Activated T-cell treated with anti-CD3 and anti-CD28 coated beads, Interleukin-2, amount 50 U/mL, for 4 hours (primary cell): ENCODE measurements at places on chromosomes 3 and 15. TPM values are rescaled to one million over a fixed set of nuclear protein-coding genes. Genes with fewer than 3 reads are reported as not detected.

Gene PROK2
- total RNA-seq: 0.18 TPM

Gene SCN11A
- not detected for total RNA-seq

Gene MEX3B
- total RNA-seq: 0.71 TPM

- DNase-seq: no peak
Observed at GRCh38 chr15:90540768-90541167, 11.0 kb downstream of the CRTC3 start.

GRCh38 chr3:171306631-171307030 lies 153.6 kb downstream of the TNIK start:
- DNase-seq: no peak

DNA sequence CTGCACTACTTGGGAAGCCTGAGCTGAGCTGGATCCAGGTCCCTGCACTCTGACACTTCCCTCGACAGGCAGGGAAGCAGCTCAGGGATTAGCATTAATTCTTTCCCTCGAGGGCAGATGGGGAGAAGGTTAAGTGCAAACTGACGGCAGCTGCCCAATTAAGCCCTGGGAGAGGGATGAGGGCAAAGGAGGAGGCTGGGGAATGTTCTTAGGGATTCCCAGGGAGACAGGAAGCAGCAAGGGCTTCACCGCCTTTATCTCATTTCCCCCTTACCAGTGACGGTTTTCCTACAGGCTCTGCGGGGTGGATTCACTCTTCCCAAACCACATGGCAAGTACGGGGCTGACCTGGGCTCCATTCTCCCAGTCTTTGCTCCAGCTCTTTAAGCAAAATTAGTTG lies 519.0 kb upstream of the PROK2 start:
- no peak for DNase-seq

Gene EFCAB12
- total RNA-seq: 0.21 TPM

Gene EIF4G1
- 990 TPM for total RNA-seq

Gene LTF
- not detected for total RNA-seq

Gene CHRM5
- total RNA-seq: not detected

- DNase-seq: no peak
Observed at GRCh38 chr3:126129398-126129891, 45.5 kb upstream of the SLC41A3 start.

Gene ZDHHC3
- 44.5 TPM for total RNA-seq

- DNase-seq: no peak
Observed at GRCh38 chr3:108554913-108555571, 34.2 kb downstream of the CIP2A start.

- DNase-seq: no peak
Observed at GRCh38 chr3:132241776-132242514, 75.3 kb upstream of the ACP3 start.

DNA sequence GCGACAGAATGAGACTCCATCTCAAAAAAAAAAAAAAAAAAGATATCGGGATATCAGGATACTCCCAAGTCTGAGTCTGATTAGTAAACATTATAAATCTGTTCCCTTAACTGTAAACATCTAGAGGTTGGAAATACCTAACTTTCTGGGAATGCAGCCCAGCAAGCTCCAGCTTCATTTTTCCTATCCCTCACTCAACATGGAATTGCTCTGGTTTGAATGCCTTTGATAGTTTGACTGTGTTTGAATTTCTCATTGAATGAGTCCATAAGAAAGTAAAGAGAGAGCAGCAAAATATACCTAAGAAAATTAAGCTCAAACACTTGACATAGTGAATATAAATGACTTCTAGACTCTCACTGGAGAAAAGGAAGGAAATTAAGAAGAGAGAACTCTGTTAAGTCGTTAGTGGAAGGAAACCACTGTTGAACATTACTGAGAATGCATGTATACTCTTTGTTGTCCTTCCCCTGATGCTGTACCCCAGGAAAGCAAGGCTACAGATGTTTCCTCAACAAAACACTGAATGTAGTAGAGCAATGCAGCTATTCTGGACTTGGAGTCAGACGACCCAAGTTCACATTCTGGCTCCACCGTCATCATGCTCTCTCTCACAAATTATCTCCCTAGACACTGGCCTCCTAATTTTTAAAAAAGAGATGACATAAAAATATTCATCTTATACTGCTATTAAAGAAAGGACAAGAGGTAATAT lies 62.4 kb downstream of the CD200 start:
- no peak for DNase-seq

Gene DUOX1
- 0.42 TPM for total RNA-seq

DNA sequence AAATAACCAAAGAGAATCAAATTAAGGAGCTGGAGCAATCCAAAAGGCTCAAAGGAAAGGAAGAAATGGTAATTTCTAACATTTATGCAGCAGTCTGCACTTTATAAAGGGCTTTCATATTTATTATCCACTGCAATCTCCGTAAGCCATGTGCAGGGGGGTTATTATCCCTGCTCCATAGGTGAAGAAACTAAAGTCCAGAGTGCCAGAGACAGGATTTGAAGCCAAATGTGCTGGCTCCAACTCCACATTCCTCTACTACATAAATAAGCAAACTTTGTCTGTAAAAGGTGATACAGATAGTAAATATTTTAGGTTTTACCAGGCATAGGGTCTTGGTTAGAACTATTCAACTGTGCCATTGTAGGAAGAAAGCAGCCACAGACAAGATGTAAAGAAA lies 221.4 kb downstream of the MINAR1 start:
- DNase-seq: no peak

Gene GRM7
- total RNA-seq: not detected

Gene FBXL2
- total RNA-seq: not detected

DNA sequence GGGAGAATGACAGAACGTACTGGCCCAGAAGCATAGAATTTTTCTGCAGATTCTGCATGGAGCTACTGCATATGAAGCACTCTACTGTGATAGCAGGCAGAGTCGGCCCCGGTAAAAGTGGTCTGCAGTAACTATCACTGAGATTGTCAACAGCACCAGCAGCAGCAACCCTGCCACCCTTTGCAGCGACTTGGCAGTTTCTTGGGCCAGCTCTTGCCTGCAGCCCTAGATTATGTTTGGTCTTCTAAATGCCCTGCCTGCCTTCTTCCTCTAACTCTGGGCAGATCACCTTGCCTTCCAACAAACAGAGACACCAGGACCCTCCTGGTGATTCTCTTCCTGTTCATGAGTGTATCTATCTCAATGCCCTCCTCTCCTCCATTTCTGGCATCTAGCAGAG lies 129.1 kb upstream of the ABHD17C start:
- DNase-seq: no peak

Gene GOLGA8N
- 1.0 TPM for total RNA-seq

- DNase-seq: no peak
Observed at GRCh38 chr15:91576096-91576495, 277.4 kb upstream of the SLCO3A1 start.

- DNase-seq: no peak
Observed at GRCh38 chr3:174439331-174440252, 419.5 kb upstream of the NAALADL2 start.

Gene CEMIP
- 0.30 TPM for total RNA-seq

- DNase-seq: no peak
Observed at GRCh38 chr3:147369661-147370123, 36.7 kb downstream of the ZIC4 start.

GRCh38 chr15:74460298-74460697 lies 662 bp downstream of the UBL7 start:
- no peak for DNase-seq

Gene CILP
- total RNA-seq: 0.08 TPM

Gene MUSTN1
- total RNA-seq: 1.2 TPM

Gene TRH
- not detected for total RNA-seq

DNA sequence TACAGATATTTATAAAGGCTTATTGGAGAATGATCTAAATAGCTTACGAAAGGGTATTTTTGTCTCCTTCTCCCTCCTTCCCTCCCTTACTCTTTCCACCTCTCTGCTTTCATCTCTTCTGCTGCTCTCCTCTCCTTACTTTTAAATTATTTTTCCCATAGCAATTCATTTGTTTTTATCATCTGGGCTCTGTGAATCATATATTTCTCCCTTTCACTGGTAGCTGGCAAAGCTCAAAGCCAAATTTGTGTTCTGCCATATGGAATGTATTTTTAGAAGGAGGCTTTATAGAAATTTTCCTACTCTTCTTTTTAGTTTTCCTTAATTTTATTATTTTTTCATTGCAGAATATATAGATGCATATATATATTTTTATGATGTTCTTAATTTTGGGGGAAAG lies 385.8 kb downstream of the C3orf38 start:
- no peak for DNase-seq

DNA sequence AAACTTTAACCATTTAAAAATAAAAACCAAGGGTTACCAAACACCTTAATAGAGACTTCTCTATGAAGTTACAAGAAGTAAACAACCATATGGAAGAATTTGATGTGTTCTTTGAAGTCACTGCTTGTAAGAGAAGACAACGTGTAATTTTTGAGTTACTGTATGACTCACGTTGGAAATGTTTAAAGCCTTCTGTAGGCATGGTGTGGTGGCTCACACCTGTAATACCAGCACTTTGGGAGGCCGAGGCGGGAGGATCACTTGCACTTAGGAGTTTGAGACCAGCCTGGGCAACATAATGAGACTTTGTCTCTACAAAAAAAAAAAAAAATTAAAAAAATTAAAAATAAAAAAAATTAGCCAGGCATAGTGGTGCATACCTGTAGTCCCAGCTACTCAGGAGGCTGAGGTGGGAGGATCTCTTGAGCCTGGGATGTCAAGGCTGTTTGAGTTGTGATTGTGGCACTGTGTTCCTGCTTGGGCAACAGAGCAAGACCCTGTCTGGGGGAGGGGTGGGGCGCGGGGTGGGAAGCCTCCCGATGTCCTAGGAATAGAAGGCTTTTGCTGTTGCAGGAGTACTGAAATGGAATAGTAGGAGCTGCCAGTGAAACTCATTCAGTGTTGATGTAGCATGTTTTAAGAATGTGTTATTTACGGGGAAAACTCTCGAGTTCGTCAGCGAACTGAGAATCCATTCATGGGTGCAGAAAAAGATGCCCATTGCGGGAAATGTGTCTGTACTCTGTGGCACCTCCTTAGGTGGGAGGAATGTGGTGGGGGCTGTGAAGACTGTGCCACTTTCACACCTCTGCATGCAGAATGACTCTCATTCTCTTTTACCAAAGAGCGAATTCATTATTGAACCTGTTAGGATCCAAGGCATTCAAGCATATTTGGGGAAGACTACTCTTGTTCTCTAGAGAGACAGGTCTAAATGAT lies 134.2 kb downstream of the FNDC3B start:
- DNase-seq: no peak

Gene GRAMD1C
- not detected for total RNA-seq

DNA sequence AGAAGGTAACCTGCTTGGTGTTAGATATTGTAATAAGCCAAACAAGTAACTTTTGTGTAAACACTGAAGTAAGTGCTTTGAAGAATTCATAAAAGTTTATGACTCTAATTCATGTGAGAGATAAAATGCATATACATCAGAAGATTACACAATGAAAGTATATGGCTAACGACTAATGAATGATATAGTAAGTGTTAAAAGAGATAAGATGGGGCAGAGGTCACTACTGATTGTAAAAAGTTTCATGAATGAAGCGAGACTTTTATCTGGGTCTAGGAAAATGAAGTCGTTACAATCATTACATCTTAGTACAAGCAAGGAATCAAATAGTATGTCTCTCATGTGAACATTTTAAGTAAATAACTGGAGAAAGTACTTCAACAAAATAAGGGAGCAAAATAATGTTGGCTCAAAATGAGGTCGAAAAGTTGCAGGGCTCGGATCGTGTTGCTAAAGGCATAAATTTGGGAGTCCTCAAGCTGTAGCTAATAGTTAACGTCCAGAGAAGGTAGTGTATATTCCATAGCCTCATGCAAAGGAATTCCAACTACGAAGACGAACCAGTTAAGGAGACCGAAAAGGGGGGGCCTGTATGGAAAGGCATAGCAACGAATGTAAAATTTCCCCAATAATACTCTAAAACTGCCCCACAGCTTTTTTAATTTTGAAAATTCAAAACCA lies 984 bp upstream of the DUT start:
- DNase-seq: no peak

Gene KIF23
- 3.7 TPM for total RNA-seq

DNA sequence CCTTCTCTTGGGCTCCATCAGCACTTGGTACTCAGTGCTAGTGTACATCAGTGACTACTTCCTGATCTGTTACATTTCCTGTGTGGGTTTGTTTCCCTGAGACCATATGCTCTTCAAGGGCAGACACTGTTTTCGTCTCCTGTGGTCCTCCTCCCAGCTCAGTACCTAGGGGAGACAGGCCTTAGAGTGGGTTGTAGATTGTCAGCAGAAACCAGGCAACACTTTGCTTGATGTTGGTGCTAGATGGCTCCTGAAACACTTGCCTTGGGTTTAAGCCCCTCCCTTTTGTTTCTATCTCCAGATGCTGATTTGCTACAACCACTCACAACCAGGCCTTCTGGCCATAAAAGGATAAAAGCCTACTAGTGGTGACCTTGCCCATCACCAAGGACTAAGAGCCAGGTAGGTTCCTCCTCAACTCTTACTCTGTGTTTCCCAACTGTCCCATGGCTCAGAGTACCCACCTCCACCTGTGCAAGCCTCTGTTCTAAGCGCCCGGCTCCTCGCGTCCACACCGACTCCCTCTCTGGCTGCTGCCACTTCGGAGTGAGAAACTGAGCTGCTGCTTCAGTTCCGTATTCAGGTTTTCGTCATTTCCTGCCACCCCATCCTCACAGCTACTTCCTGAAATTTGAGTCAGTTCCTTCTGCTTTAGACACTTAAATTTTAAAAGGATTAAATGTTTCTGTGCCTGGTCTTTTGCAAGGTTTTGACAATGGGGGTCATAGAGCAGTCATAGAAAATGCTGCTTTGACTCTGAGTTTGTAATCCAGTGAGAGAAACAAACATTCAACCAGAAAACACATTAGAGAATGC lies at the start of gene HCLS1:
Gene HCLS1 (minus strand): TSS at position 548 of the 816 bp plus-strand sequence. CDS start 2,556 bp downstream, outside the sequence.
- peak; percentile 57 for DNase-seq

- no peak for DNase-seq
Observed at GRCh38 chr3:112770032-112770626, 76.5 kb downstream of the CD200R1L start.

- no peak for DNase-seq
Observed at GRCh38 chr3:155737844-155738460, 6.9 kb downstream of the PLCH1 start.

Gene C3orf49
- total RNA-seq: not detected

DNA sequence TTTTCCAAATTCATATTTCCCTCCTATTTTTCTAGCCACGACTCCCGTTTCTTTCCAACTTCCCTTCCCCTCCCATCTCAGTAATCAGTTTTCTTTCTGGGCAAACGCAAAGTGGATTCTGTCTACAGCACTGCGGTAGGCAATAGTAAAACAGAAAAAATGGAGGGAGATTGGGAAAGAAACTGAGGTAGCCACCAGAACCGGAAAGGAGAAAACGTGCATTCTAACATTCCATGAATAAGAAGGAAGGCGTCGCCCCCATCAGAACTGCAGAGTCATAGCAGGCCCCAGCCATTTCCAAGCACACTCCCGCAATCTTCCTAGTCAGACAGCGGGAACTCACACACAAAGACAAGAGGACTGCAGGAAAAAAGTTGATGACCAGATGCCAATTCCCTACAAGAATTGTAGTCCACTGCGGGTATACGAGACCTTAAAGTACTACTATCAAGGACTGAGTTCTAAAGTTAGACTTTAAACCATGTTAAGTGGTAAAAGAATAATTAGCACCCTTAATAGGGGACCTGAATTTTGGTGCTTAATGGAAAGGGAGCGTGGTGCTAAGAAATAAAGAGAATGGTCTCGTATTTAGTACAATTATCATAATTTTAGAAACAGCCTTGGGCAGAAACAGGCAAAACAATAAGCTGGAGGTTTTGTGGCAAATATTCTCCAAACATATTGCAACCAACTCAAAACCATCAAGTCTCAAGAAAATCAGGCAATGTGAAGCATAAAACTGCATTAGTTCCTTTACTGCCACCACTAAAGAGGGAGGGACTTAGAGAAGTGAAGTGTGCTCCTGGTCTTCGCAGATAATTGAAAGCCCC lies 1.4 kb downstream of the PFN2 start:
- DNase-seq: no peak

Gene TOMM70
- 79.5 TPM for total RNA-seq
